T1000 (cell line): ENCODE measurements at places on chromosomes 12 and 14.

DNA sequence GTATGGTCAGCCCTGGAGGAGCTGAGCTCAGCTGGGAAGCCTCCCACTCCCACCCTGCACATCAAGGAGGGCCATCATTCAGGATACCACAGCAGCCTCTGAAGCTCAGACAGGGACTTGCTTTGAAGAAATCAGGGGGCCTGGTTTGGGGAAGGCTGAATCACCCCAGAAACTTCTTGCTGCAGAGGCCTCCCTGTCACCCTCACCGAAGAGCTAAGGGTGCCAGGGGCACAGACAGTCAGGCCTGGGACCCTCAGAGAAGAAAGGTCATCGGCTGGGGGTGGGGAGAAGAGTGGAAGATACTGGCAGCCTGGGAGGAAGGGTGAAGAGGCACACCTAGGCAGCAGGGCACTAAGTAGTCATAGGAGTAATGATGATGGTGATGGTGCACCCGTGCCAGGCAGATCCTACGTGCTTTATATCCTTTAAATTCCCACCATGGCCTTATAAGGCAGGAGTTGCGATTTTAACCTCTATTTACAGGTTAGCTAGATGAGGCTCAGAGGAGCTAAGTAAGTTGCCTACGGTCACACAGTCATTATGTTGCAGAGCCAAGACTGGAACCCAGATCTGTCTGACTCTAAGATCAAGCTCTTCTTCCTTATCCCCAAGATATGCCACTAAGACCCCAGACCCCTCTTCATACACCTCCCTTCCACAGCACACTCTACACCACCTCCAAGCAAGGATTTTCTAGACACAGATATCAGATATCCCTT, 28.5 kb upstream of the PNMA1 start:
- DNase-seq: no peak

DNA sequence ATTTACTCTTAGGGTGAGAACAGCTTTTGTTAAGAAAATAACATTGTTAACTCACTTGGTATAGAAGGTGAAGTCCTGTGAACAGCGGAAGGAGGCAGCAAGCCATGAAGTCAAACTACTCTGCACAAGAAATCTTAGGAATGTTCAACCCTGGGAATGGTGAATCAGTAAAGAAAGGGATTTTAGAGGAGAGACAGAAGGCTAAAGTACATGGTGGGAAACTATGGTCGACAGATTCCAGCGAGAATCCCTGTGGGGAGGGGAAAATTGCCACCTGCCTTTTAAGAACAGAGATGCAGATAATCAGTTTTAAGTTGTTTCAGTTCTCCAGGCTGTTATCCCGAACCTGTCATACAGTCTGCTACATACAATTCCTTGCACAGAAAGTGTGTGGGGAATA, 63.2 kb upstream of the PTPRR start:
- no peak for DNase-seq

DNA sequence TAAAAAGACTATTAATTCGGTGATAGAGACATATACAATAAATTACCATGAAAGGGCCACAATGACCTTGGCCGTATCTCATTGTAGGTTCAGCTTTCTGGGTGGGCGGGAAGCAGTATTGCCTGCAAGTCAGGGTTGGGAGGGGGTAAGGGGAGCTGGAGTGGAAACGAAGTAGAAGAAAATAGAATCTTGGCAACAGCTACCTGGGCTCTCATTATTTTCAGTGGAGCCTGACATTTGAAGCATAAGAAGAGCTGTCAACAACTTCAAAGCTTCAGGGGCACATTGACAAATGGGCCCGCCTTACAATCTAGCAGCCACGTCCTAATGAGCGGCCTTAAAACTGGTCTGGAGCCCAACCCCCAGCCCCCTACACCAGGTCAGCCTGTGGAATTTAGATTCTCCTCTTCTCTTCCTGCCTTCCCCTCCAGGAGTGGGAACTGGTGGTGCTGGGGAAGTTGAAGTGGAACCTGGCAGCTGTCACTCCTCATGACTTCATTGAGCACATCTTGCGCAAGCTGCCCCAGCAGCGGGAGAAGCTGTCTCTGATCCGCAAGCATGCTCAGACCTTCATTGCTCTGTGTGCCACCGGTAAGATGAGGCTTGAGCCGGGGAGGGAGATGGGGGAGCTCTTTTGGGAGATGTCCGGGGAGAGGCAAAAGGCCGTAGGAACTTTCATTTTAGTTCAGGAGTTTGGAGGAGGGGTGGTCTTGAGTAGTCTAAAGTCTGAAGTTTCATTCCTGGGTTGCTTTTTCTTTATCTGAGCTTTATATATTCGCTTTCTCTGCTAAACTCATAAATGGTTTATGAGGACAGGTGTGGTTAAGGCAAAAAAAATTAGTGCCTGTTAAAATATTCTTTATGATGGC, 5.0 kb downstream of the CCND2 start:
- DNase-seq: no peak

DNA sequence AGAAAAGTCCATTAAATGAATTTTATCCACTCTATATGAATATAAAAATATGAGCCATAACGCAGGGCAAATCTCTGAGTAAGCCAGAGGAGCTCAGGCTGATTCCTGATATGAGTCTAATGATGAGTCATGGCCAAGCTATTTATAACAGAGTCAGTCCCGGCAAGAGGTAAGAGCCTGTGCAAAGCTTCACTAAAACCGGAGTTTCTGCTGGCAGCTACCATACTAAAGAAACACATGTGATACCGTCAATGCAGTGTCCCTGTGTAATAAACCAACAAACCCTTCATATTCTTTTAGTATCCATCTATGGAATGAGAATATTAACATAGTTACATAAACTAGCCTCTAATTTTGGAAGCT, 319.4 kb downstream of the KCNC2 start:
- peak; percentile 33 for DNase-seq

DNA sequence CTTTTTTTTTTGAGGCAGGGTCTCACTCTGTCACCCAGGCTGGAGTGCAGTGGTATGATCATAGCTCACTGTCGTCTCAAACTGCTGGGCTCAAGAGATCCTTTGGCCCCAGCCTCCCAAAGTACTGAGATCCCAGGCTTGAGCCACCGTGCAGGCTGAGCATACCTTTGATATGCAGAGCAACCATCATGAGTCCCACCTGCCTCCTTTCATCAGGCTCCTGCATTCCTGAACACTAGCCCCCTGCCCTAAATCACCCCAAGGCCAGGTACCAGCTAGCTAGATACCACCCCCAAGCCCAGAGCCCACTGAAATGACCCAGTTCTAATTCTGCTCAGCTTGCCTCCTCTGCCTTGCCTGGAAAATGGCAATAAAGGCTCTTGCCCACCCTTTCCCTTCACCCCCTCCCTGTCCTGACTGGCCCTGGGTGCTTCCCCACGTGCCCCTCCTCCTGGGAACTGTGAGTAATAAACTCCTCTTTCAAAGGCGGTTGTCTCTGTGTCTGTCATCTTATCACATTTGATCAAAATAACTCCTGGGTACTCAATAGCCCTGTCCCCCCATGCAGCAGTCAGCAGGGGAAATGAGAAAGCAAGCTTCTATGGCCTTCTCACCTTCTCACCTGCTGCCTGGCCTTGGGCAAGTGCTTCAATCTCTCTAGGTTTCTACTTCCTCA, 6.4 kb upstream of the BRF1 start:
- no peak for DNase-seq

GRCh38 chr12:91275321-91275720, 92.7 kb upstream of the DCN start:
- no peak for DNase-seq

GRCh38 chr12:26748412-26748740, 84.6 kb downstream of the ITPR2 start:
- DNase-seq: no peak

DNA sequence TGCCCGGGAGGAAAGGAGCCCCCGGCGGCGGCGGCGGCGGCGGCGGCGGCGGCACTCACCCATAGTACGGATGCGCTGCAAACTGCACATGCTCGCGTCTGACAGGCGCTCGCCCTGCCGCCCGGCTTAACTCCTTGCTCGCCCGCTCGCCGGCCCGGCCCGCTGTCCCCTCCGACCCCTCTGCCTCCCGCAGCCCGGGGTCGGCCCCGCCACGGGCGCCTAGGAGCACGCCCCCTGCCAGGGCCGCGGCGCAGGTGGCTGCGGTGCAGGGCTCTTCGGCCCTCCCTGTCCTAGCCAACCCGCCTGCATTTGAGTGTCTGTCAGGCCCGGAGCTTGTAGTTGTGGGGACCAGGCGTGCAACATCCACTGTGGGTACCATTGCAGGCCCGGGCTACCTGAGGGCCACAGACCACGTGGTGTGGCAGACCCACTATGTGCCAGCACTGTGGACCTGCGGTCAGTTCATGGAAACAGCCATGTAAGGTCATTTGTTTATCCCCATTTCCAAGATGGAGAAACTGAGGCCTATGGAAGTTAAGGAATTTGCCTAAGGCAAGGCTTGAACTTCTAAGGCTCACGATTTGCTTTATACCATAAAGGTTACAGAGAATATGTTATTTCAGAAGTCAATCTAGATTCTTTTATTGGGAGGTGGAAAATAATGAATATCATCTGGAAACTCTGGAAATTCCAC, 17.6 kb upstream of the PLEKHH1 start:
- DNase-seq: no peak

DNA sequence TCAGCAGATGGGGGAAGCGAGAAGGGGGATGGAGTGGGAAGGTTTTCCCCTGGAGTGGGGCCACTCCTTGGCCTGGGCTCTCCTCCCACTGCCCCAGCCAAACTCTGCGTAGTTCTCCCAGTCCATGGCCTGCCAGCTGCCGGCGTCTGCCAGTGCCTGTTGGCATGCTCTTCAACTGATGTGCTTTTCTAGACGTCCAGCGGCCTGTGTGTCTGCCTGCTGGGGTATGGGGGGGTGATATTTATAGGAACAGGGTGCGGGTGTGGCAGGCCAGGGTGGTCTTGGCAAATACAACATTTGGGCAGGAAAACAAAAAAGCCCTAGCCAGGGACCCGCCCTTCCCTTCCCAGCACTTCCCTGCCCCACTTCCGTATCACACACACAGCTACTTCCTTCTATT, 786.3 kb upstream of the NOVA1 start:
- DNase-seq: no peak

GRCh38 chr14:101134851-101135433, 231.4 kb upstream of the RTL1 start:
- DNase-seq: no peak

GRCh38 chr12:128592220-128592744, 231.5 kb downstream of the SLC15A4 start:
- no peak for DNase-seq

DNA sequence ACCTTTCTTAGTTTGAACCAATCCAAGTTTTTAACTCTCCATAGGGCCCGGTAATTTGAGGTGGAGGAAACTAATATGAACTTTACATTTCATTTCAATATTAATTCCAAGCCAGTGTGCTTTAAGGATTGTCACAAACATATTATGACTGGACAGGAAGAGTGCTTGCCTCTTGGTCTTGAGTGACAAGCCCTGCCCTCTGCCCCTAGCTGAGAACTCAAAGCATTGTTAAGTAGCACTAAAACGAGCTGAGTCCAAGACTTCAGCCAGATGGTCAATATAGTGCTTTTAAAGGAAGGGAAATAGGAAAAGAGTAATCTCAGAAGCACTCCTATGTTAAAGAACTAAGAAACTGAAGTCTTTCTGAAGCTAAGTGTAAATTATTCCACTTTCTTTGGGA, 17.1 kb downstream of the TRMT5 start:
- DNase-seq: no peak

DNA sequence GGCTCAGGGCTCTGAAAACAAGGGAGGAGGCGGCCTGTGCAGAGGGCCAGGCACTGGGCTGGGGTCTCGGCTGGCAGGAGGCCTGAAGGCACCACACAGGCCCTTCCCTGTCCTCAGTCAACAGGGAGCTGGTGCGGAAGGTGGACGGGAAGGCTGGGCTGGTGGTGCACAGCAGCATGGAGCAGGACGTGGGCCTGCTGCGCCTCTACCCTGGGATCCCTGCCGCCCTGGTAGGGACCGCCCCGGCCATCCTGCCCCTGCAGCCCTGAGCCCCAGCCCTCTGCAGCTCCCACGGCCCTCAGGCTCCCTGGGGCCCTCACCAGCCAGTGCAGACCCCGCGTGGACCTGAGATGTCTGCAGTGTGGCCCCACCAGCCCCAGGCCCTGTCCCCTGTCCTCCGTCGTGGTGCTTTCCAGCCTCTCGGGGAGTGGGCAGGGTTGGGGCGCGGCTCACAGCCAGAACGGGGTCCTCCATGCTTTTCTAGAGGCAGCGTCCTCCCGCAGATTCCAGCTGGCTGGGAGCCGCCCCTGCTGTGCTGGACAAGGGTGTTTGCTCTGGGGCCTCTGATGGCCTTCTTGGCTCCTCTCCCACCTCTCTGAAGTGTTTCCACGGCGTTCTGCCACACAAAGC, 18.1 kb downstream of the ASPG start:
- DNase-seq: no peak

- DNase-seq: no peak
Observed at GRCh38 chr14:93811020-93811419, 22.7 kb upstream of the PRIMA1 start.
